Sigmoid colon (tissue), 7 donors: ENCODE measurements at places on chromosomes 3 and 15. TPM values are rescaled to one million over a fixed set of nuclear protein-coding genes. Genes with fewer than 3 reads are reported as not detected.

Gene PP2D1
- polyA plus RNA-seq = not detected

GRCh38 chr15:73712107-73712506 is 27.9 kb downstream of the CD276 start:
- H3K4me3 ChIP-seq = no peak overlapping the region
- no peaks in the 10 kb centered on the region for H3K27me3 ChIP-seq
- no peak for DNase-seq
- no peak overlapping the region for H3K27ac ChIP-seq
- H3K36me3 ChIP-seq = peaks cover 62% of the 10 kb centered on the region
- H3K4me1 ChIP-seq = no peaks in the 10 kb centered on the region

- no peaks in the 10 kb centered on the region for H3K27me3 ChIP-seq
- H3K27ac ChIP-seq = no peak overlapping the region
- H3K4me1 ChIP-seq = no peaks in the 10 kb centered on the region
- no peak overlapping the region for H3K4me3 ChIP-seq
Observed at GRCh38 chr3:167521006-167521355, 47.1 kb upstream of the SERPINI2 start.

DNA sequence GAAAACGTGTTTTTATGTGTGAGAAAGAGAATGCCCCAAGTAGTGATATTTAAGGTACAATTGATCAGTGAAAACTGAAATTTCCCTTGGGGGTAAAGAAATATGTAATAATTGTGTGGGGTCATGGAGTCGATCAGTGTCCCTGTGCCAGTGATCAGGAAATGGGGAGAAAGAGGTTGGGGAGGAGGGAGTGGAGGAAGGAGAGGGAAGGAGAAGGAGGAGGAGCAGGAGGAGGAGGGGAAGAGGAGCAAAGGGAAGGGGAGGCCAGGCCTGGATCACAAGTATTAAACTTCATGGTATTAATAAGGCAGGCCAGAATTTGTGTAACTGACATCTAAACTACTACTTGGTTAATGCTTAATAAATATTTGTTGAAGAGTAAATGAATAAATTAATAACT is 30.4 kb downstream of the THSD4 start:
- no peaks in the 10 kb centered on the region for H3K36me3 ChIP-seq
- DNase-seq = no peak
- H3K4me1 ChIP-seq = peaks cover 30% of the 10 kb centered on the region
- no peak overlapping the region for H3K27ac ChIP-seq

Gene ATP13A4
- polyA plus RNA-seq = 0.60 TPM

GRCh38 chr3:129026728-129027543 is 25.8 kb downstream of the EFCC1 start:
- H3K4me1 ChIP-seq = peaks cover 12% of the 10 kb centered on the region
- peak overlapping the region; percentile 18 for H3K4me3 ChIP-seq
- H3K36me3 ChIP-seq = no peaks in the 10 kb centered on the region
- DNase-seq = peak; percentile 95
- H3K27ac ChIP-seq = peak overlapping the region; percentile 64

DNA sequence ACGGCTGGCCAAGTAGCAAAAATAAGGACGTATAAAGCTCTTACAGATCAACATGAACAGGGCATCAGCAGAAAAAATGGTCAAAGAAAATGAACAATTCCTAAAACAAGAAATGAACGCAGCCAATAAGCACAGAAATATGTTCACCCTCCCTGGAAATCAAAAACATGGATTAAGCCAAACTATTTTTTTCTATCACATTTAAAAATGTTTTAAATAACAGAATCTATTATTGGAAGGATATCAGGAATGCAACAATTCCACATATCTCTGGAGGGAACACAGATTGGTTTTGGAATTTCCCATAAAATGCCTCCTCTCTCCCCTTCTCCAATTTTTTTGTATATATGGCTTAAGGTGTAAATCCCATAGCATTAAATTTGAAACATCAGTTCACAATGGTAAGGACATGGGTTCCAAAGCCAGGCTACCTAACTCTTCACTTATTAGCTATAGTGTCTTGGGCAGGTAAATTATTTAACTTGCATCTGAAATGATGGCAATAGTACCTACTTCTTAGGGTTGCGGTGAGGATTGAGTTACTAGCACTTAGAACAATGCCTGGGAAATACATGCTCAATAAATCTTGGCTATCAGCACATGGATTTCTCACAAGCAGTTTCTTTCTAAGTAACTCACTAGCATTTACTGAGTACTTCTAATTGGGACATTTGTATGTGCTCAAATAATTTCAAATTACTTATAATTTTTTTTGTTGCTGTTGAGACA is 10.1 kb downstream of the UACA start:
- no peak for DNase-seq
- no peaks in the 10 kb centered on the region for H3K27me3 ChIP-seq
- H3K4me3 ChIP-seq = no peak overlapping the region
- H3K27ac ChIP-seq = no peak overlapping the region

DNA sequence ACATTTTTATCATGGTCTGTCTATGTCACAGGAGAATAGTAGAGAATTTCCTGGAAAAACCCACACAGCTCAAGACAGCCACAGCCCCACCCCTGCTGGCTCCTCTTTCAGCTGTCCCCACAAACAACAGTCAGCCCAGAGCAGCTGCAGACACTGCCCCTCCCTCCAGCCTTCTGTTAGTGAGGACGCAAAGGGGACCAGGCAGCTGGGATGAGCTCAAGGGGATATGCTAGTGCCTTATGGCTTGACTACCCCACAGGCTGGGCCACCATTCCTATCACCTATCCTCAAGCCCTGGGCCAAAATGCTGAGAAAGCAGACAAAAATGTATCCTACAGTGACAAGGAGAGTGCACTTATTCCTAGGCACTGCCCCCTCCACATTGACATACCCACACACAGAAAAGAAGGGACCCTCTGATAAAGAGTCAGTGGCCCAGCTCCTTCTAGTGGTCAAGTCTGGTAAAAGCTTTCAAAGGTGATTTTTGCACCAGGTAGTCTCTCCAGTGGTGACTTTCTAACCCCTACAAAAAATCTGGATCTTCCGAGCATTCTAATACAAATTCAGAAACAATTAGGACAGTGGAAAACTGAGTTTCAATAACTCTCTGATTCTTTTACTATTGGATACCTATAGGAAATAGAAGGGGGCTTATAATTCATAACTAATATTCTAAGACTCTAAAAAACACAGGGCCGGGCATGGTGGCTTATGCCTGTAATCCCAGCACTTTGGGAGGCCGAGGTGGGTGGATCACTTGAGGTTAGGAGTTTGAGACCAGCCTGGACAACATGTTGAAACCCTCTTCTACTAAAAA is 3.0 kb upstream of the MAP1A start:
- H3K27me3 ChIP-seq = no peaks in the 10 kb centered on the region
- DNase-seq = no peak
- H3K4me3 ChIP-seq = no peak overlapping the region
- H3K36me3 ChIP-seq = no peaks in the 10 kb centered on the region

DNA sequence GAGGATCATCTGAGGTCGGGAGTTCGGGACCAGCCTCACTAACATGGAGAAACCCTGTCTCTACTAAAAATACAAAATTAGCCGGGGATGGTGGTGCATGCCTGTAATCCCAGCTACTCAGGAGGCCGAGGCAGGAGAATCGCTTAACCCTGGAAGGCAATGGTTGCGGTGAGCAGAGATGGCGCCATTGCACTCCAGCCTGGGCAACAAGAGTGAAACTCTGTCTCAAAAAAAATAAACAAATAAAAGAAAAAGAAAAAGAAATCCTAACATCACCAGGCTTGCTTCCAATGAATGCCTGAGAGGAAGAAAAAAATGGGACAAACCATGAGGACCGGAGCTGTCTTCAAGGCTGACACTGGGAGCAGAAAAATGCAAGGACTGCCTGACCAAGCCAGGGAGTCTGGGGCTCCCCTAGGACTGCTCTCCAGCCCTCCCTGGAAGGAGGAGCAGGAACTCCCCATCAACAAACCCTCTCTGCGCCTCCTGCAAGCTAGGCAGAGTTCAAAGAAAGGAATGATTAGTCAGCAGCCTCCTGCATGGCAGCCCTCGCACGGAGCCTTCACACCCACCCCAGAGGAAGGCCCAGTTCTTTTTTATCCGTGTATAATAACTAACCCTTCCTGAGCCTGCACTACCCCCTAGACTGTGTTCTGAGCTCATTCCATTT is 55.4 kb downstream of the NUP210 start:
- H3K4me1 ChIP-seq = no peaks in the 10 kb centered on the region
- H3K27ac ChIP-seq = no peak overlapping the region
- no peak overlapping the region for H3K4me3 ChIP-seq
- no peak for DNase-seq

DNA sequence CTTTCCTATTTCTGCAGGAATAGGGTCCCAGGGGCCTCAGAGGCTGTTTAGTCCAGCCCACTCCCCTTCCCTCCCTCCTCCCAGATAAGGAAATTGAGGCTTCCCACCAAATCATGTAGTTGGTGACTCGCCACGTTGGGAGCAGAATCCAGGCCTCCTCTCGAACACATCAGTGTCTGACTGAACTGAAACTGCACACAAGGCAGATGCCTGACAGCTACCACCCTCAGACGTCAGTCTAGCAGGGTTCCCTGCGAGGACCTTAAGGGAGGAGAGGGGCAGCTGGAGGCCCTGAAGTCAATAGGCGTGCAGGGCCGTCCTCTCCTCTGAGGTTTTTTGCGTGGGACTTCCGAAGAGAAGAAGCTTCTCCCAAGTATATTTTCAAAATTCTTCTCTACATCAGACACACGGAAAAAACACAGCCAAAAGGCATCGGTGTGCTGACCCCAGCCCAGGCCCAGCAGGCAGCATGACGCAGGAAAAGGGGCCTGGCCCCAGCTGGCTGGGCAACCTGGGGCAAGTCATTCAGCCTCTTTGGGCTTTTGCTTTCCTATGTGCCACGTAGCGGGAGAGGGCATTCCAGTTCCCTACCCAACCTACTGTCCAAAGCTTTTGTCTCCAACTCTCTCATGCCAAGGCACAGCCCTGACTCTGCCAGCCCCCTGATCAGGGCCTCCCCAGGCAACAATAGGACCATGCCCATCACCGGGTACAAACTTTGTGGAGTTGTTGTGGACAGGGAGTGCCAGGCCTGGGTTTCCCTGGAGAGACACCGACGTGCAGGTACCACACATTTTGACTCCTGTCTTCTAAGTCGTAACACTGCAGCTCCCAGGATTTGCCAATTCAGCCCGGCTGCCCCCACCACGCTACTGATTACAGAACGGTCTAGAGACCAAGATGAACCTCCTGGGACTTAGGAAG is 283.1 kb downstream of the XXYLT1 start:
- no peaks in the 10 kb centered on the region for H3K27me3 ChIP-seq
- no peak overlapping the region for H3K4me3 ChIP-seq
- DNase-seq = no peak
- no peak overlapping the region for H3K27ac ChIP-seq
- no peaks in the 10 kb centered on the region for H3K4me1 ChIP-seq

GRCh38 chr15:69713726-69714559 is 261.3 kb downstream of the RPLP1 start:
- H3K4me3 ChIP-seq = no peak overlapping the region
- no peak overlapping the region for H3K27ac ChIP-seq
- H3K27me3 ChIP-seq = no peaks in the 10 kb centered on the region

Gene SSUH2
- 0.95 TPM for polyA plus RNA-seq

- H3K36me3 ChIP-seq = no peaks in the 10 kb centered on the region
- no peaks in the 10 kb centered on the region for H3K27me3 ChIP-seq
- no peak for DNase-seq
- H3K4me1 ChIP-seq = no peaks in the 10 kb centered on the region
Observed at GRCh38 chr3:180048103-180048502, 11.4 kb upstream of the PEX5L start.

Gene UROC1
- polyA plus RNA-seq = 0.03 TPM

Gene RLBP1
- 0.50 TPM for polyA plus RNA-seq

Gene SEMA3G
- polyA plus RNA-seq = 7.4 TPM

Gene SEMA3B
- polyA plus RNA-seq = 15.3 TPM

- peaks cover 18% of the 10 kb centered on the region for H3K4me1 ChIP-seq
- no peak overlapping the region for H3K27ac ChIP-seq
- no peak for DNase-seq
- no peaks in the 10 kb centered on the region for H3K36me3 ChIP-seq
Observed at GRCh38 chr3:150165396-150166094, 194.8 kb upstream of the PFN2 start.
